Activated T-helper 1 cell treated with Interleukin-2 at 50 U/mL for 16 hours (primary cell): ENCODE measurements at places on chromosomes 16 and 17.

- no peak for DNase-seq
Measured at GRCh38 chr17:50853015-50853615, 13.0 kb downstream of the TOB1 start.

DNA sequence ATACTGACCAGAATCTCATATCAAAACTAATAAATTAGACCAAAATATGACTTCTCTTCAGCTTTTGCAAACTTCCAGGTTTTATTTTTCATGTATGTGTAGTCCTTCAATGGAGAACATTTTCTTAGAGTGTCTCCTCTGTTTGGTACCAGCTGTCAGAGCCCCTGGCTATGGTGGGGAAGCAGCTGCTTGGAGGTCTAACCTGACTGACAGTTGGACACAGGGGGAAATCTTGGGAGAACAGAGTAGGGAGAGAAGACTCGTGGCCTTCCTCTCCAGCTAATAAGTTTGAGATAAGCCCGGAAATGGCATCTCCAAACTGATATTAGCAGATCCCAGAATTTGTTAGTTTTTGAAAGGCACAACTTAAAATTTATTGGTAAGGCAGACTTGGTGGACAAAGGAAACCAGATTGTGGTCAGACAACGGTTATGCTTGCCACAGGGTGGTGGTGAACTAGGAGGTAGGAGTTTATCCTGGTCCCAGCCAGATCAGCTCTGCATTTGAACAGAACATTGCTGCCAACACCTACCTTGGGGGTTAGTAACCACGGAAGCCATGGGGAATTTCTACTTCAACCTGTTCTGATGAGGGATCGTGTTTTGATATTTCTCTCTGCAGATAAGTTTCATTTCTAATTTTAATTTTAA lies 39.2 kb upstream of the IRX3 start:
- no peak for DNase-seq

GRCh38 chr16:11968577-11968976 lies 3.6 kb downstream of the TNFRSF17 start:
- no peak for DNase-seq

- DNase-seq = no peak
Measured at GRCh38 chr17:55167024-55167725, 97.6 kb upstream of the HLF start.

DNA sequence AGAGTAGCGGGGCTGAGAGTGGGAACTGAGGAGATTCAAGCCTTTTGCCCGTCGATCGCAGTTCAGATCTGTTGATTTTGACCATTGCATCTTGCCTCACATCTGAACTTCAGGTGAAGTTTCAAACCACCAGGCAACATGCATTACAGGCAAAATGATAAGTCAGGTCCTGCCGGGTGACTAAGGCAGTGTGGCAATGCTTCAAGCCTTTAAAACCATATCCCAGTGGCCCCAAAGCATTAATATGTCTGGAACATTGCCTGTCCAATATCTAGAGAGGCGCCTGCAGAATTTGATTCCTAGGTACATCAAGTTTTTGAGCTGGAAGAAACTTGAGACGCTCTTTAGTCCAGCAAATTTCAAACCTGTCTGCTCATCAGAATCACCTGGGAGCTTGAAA lies 502.8 kb downstream of the MAF start:
- no peak for DNase-seq

DNA sequence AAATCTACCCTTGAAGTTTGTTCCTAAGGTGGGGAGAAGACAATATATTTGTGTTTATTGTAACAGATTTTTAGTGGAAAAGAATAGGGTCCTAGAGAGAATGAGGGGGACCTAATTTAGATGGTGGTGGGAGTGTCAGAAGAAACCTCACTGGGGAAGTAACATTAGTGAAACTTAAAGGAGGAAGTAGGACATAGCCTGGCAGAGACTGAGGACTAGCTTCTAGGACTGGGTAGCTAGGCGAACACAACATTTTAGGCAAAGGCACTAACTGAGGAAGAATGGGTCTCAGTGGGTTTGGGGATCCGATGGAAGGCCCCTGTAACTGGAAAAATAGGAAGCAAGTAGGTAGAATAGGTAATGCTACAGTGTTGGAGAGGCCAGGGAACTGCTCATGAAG lies 4.2 kb upstream of the ARL2BP start:
- DNase-seq = no peak

GRCh38 chr16:58127634-58128033 lies 1.5 kb downstream of the CFAP20 start:
- DNase-seq = no peak

DNA sequence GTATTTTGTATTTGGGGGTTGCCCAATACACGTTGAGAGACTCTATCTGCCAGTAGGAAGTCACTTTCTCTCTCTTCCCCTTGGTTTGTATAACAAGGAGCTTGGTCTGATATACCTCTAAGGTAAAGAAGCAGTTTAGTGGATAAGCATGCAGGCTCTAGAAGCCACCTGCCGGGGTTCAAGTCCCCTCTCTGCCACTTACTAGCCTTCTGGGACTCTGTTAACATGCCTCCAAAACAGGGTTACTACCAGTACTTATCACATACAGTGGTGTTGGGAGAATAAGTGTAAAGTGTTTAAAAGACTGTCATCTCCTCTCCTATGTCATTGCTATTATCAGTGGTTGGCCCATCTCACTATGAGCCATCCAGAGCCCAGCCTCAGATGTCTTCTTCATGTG lies 156.1 kb upstream of the HS3ST3A1 start:
- no peak for DNase-seq

GRCh38 chr16:15650698-15651171 lies 690 bp downstream of the NDE1 start:
- peak; percentile 18 for DNase-seq

GRCh38 chr17:81371910-81372760 lies 23.1 kb upstream of the BAHCC1 start:
- no peak for DNase-seq

DNA sequence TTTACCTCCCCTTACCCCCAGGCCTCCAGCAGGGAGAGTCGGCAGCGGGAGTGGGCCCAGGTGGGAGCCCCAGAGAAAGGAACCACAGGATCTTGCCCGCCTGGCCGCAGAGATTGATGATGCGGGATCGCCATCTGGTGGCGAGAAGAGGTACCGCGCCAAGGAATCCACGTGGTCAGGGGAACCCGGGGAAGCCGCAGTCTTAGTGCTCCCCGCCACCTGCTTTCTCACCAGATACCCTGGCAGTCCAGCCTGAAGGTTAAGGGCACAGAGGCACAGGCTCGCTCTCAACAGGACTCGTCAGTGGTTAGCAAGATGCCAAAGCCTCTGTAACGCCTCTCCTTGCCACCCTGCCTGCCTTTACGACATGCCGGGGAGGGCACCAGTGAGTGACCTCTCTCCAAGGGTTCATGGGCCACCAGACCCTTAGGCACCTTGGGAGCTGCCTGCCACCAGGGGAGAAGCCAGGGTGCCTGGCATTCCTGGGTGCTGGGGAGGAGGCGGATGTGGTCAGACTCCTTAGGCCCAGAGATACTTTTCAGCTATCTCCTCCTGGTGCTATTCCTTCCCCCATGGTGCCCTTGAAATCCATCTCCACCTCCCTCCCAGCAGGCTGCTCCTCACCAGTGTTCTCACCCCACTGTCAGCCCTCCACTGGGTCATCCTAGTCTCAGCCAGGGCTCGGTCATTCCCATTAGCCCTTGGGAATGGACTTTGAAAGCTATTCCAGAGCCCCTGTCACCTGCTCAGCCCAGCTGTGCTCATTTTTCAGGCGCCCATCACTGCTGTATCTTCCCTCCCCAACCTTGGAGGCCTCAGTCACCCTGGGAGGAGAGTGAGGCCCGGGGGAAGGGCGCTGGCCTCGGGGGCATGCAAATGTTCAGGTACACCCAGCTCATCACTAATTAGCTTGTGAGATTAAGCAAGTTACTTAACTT lies 5.5 kb upstream of the RHBDF2 start:
- DNase-seq = peak; percentile 81

- DNase-seq = no peak
Measured at GRCh38 chr17:54408731-54409130, 491.9 kb upstream of the TOM1L1 start.

- DNase-seq = no peak
Measured at GRCh38 chr17:1471911-1472821, 16.1 kb upstream of the CRK start.

- no peak for DNase-seq
Measured at GRCh38 chr16:1656808-1657617, 21.1 kb upstream of the JPT2 start.

DNA sequence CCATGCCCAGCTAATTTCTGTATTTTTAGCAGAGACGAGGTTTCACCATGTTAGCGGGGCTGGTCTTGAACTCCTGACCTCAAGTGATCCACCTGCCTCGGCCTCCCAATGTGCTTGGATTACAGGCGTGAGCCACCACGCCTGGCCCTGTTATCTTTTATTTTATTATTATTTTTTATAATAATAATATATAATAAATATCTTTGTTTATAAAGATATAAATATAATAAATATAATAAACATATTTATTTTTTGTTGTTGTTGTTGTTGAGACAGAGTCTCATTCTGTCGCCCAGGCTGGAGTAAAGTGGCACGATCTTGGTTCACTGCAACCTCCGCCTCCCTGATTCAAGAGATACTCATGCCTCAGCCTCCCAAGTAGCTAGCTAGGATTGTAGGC lies 7.0 kb upstream of the RNF157 start:
- no peak for DNase-seq

DNA sequence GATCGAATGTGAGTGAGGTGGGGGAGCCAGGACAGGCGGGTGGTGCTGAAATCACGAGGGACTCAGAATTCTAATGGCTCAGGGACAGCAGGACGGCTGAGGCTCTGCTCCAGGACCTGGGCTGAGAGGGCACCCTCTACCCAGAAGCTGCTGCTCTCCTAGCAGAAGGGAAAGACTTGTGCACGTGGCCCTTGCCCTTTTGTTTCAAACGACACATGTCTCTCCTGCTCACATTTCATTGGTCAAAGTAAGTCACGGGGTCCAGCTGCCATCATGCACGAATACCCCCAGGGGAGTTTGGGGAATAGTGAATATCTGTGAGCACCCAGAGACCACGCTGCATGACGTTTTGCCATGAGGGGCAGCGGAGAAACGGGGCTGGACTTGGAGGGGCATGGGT lies 73.2 kb downstream of the RTN4RL1 start:
- DNase-seq = no peak

GRCh38 chr16:13300066-13300840 lies 398.9 kb downstream of the SHISA9 start:
- no peak for DNase-seq

DNA sequence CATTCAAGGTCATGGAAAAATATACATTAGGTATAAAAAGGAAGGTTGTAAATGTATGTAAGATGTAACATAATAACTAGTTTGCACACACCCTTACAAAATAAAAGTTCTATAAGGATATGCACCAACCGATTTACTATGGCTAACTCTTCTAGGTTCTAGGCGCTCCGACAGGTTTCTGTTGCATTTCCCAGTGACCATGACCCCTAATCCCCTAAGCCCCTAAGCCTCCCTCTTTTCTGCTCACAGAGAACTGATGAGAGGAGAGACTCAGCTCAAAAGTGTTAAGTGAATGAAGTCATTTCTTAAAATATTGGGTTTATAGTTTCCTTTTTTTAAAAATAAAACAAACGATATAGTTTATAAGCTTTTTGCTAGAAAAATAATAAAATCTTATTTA lies 30.0 kb upstream of the HEATR6 start:
- no peak for DNase-seq

DNA sequence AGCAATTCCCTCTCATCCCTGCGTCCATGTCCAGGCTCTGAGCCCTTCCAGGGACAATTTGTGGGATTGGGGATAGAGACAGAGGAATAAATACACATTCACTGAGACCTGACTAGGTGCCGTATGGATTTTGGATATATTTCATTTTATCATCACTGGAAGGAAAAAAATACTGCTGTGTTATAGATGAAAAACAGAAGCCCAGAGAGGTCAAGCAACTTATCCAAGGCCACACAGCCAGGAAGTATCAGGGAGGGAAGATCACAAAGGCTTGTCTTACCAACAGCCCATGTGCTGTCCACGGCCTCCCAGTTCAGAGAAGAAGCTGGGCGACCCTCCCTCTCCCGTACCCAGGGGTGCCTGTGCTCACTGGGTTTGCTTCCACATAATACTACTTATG lies 6.1 kb upstream of the HAP1 start:
- DNase-seq = no peak

DNA sequence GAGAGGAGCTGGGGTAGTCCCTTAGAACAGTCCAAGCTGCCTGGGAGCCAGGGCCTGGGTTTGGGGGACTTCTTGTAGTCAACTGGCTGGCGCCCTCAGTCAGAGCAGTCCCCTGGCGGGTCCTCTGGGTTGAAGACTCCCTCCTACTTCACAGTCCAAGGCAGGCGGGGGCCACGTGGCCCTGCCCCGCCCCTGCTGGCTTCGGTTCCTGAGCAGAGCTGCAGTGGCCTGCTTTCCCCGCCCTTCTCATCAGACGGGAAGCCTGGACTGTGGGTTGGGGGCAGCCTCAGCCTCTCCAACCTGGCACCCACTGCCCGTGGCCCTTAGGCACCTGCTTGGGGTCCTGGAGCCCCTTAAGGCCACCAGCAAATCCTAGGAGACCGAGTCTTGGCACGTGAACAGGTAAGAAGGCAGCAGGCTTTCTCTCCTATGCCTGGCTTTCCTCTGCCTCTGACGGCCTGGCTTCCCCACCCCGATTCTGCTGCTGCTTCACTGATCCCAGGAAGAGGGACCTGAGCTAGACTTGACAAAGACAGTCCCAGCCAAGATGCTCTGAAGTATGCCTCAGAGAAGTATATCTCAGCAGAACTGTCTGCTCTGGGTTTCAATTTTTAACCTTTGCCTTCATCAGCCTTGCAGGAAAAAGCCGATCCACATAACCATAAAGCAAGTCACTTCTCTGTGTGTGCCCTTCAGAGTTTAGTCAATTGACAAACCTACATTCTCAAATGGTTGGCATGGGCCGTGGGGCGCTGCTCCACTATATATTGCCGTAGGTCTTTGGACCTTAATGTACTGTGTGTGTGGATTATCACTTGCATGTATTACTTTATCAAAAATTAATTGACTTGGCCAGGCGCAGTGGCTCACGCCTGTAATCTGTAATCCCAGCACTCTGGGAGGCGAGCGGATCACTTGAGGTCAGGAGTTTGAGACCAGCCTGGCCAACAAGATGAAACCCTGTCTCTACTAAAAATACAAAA lies 56.3 kb downstream of the SF3B3 start:
- no peak for DNase-seq

GRCh38 chr16:2486645-2487516 lies 12.0 kb downstream of the TBC1D24 start:
- DNase-seq = peak; percentile 58
